ENCODE measurements at places on chromosomes 1 and 21.

- no peak overlapping the region for H3K27ac ChIP-seq
- H3K36me3 ChIP-seq, result peaks cover 41% of the 10 kb centered on the region
- no peak overlapping the region for H3K4me3 ChIP-seq
- H3K27me3 ChIP-seq, result no peaks in the 10 kb centered on the region
Observed at GRCh38 chr1:13714851-13715250, 14.9 kb downstream of the PRDM2 start.

- H3K4me1 ChIP-seq, result no peaks in the 10 kb centered on the region
- H3K36me3 ChIP-seq, result no peaks in the 10 kb centered on the region
- H3K27ac ChIP-seq, result no peak overlapping the region
- H3K27me3 ChIP-seq, result peaks cover 18% of the 10 kb centered on the region
- no peak overlapping the region for H3K4me3 ChIP-seq
Observed at GRCh38 chr1:14648896-14649855, 50.7 kb downstream of the KAZN start.

GRCh38 chr1:227946624-227947385 lies 927 bp downstream of the WNT9A start:
- no peak overlapping the region for H3K27ac ChIP-seq
- no peaks in the 10 kb centered on the region for H3K36me3 ChIP-seq
- DNase-seq, result peak; percentile 30
- peak overlapping the region; percentile 76 for H3K4me3 ChIP-seq
- peaks cover 13% of the 10 kb centered on the region for H3K4me1 ChIP-seq

DNA sequence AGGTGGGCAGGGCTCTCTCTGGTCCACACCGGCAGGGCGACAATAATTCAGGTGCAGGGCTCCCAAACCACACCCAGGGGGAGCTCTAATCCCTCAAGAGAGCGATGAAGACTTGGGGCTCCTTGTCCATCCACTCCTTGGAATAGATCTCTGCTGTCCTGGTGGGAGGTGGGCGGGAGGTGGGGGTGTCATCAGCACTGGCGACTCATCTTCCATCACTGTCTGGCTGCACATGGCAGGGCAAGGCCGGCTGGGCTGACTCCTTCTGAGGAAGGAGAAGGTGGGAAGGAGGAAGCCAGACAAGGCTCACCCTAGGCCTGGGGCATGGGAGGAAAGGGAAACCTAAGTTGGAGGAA lies 29.3 kb downstream of the TNNT2 start:
- no peaks in the 10 kb centered on the region for H3K4me1 ChIP-seq
- H3K4me3 ChIP-seq, result no peak overlapping the region
- DNase-seq, result no peak
- no peaks in the 10 kb centered on the region for H3K36me3 ChIP-seq
- H3K27me3 ChIP-seq, result peaks cover 27% of the 10 kb centered on the region

DNA sequence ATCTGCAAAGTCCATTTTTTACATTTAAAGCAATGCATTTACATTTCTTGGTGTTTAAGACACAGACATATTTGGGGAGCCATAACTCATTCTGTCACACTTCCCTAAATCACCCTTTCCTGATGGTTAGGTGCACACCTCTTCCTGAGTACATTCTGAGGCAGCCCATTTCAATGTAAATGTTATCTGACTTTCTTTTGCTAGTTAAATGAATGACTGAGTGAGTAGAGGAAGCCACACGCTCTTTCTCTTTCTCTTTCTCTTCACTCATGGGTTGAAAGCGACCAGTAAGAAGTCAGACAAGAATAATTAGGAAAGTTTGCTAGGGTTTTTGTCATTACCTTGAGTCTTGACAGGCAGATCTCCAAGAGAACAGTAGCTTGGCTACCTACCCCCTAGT lies 143.1 kb downstream of the S1PR1 start:
- H3K4me3 ChIP-seq, result no peak overlapping the region
- no peaks in the 10 kb centered on the region for H3K4me1 ChIP-seq
- no peaks in the 10 kb centered on the region for H3K27me3 ChIP-seq
- DNase-seq, result no peak
- H3K36me3 ChIP-seq, result no peaks in the 10 kb centered on the region

DNA sequence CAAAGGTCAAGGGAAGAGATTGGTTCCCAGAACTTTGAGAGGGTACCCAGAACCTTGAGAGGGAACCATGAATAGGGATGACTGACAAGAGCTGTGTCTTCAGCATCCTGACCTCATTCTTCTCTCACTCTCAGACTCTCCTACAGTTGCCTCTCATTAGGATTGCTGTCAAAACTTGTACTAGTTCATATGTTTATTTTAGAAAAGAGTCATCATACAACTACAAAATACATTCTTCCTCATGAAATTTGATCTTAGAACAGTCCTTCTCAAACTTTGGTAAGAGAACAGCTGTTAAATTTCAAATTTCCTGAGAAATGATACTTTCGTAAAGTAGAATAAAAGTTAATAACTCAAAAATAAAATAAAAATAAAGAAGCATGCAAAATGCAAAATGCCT lies 161.4 kb upstream of the ZRANB2 start:
- no peaks in the 10 kb centered on the region for H3K27me3 ChIP-seq
- H3K4me3 ChIP-seq, result no peak overlapping the region
- no peak overlapping the region for H3K27ac ChIP-seq
- no peak for DNase-seq
